Mesendoderm (in vitro differentiated cells): ENCODE measurements at places on chromosomes 12 and 14.

- DNase-seq = no peak
Observed at GRCh38 chr12:32499048-32499447, 99.7 kb downstream of the FGD4 start.

GRCh38 chr14:56261046-56261445, 142.8 kb downstream of the PELI2 start:
- no peak for DNase-seq

DNA sequence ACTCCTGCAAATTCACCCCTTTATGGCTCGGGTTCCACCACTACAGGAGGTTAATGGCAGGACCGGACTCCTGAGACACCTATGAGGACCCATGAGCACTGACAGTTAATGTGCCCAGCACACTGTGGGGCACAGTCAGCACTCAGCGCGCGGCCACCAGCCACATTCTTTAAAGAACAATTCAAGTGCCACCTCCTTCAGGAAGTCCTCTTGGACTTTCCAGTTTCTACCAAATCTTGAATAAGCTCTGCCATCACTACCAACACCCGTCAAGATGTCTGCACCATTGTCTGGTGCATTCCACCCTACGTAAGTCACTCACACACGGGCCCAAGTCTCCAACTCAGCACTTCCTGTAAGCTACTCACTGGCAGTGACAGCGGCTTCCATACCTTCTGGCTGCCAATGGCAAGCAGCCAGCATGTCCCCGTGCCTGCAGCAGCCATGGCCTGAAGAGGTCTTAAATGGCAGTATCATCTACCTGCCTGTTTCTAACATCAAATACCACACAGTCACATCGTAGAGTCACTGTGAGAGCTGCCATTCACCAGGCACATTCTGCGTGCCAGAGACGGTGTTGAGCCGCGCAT, 48.5 kb downstream of the CDC42BPB start:
- DNase-seq = peak; percentile 37

DNA sequence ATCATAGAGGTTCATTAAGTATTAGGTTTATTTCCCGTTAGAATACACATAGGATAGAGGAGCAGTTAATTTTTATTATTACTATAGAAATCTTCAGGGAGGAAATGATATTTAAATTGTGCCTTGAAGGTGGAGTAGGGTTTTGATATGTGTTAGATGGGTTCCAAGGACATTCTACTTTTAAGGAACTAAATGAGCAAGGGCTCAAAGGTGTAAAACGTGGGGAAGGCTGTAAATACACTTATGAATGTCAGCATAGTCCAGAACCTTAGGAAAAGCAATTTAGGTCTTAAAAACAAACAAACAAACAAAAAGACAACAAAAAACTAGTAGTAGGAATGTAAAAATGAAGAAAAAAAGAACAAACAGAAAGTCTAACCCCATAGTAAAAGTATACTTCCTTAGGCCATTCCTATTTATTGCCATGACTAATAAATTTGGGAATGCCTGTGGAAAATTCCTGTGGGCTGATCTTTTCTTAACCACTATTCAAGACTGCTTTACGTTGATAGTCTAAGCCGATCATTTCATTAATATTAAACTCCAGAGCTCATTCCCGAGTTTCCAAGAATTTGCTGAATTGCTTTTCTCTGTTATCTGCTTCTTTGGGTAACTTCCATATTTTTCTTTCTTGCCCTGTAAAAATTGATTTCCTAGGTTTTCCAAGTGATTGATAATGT, 180.3 kb downstream of the RAD51B start:
- DNase-seq = no peak

- DNase-seq = no peak
Observed at GRCh38 chr14:98941481-98941880, 330.5 kb downstream of the BCL11B start.

- DNase-seq = no peak
Observed at GRCh38 chr12:32569259-32569658, 109.8 kb upstream of the DNM1L start.

DNA sequence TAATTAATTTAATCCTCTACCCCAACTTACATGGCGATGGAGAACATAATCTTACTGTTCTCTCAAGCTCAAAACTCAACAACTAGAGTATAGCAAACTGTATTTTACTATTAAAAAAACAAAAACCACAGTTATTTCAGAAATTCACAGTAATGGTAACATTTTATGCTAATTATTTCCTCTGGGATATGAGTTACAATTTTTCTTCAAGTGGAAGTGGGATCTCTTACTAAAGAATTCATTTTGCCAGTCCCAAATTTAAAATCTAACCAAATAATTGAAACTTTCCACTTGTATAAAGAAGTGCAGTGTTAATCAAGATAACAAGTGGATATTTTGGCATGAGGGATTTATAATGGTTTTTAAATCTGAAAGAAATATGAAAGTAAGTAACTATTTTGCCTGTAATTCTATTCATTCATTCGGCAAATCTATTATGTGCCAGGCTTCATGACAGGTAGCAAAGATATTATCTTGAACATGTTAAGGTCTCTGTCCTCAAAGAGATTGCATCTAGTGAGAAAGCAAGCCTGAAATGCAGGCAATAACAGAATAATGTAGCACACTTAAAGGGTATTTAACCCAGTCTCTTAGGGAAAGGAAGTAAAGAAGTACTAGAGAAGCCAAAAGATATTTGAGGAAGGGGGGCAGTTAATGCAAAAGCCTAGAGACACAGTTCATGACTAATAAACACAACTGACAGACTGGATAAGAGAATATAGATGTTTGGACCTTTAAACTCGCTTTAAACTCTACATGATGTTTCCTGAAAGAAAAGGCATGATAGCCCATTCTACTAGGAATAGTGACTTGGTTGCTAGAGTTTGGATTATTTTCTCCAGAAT, 44.0 kb downstream of the TAOK3 start:
- DNase-seq = no peak

DNA sequence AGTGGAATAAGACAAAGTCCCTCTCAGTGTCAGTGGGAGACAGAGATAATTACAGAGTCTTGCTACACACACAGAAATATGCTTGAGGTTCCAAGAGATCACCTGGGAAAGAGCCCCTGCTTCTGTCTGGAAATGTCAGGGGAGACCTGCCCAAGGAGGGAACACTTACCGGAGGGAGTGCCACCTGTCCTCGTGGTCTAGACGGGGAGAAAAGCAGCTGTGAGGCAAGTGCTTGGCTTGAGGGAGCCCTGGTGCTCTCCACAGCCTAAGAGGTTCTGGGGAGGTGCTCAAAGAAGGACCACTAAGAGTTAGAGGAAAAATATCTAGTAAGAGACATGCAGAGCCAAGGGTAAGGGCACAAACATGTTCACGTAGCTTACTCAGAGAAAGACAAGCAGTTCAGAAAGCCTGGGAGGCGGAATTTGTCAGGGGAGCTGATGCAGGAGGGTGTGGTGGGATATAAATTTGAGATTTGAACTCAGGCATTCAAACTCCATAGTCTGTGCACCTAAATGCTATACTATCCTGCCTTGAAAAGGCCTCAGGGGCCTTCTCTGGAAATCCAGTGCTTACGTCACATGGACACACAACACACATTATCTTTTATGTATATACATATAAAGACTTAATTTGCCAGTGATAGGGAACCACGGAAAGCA, 38.2 kb upstream of the GNPNAT1 start:
- no peak for DNase-seq

DNA sequence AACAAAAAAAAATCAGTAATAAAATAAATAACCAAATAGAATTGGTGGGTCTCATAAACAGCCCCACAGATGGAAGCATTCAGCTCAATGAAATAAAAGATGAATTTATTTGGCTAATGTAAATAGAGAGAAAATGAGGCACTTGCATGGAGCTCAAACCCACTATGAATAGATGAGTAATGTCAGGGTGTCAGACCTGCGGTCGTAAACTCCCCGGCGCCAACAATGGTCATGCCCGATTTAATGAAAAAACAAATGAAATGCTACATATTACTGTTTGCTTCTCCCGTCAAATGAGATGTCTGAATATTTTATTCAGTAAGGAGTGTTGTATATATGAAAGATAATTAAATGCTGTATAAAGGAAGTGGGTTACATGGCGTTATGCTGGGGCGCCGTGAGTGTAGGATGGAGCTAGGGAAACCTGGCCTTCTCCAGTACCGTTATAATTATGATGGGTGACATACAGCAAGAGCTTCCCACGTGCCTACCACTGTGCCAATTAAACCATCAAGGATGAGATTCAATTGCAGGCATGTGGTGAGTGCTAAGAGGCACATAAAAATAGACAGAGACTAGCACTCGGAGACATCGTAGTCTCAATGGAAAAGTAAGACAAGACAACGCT, 648.1 kb downstream of the BCL11B start:
- DNase-seq = no peak

DNA sequence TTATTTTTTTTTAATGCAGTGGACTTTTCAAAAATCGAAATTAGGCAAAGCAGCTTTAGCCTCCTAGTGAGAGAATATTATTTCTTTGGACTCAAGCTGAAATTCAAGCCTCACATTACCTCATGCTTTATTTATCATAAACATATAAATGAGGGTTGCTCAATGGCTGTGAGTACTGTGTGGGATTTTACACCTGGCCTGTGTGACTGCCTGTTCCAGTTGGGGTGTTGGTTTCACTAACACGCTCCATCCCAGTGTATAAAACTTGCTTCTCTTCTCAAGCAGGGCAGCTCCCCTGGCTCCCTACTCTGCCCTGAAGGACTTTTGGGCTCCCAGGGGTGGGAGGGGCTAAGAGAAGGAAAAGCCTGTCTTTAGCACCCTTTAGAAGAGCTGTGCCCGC, 15.0 kb downstream of the ANKLE2 start:
- no peak for DNase-seq

GRCh38 chr14:103259801-103260628, 74.0 kb upstream of the EIF5 start:
- no peak for DNase-seq

DNA sequence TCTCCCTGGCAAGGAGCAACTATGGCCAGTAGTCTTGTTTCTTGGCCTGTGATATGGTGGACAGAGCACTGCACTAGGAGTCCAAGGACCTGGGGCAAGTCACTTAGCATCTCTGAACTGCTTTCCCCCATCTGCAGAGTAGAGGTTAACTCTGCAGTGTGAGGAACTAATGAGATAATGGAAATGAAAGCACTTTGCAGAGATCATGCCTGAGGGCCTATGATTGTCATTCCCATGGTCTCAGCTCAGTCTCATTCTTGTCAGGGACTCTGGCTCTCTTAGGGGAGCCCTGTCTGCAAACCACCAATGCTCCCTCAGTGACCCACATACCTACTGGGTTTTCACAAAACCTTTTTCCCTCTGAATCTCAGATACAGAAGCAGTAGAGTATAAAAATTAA, 6.5 kb upstream of the PNMA1 start:
- DNase-seq = no peak

DNA sequence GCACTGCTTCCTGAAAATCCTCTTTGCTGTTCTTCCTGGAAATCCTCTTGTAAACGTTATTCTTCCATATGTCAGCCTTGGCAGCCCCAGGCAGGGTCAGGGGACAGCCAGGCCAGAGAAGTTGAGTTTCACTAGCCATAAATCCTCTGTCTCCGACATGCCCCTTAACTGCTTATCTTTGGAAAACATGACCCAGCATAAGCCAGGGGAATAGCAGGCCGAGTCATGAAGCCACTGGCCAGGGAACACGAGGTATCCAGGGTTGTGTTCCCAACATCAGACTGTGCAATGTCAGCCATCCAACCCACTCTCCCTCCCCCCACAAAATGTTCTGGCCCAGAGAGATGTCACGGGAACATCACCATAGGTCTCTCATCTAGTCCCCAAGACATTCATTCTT, 453.9 kb downstream of the MED13L start:
- DNase-seq = no peak

GRCh38 chr14:64265222-64265621, 28.9 kb downstream of the ESR2 start:
- DNase-seq = no peak

DNA sequence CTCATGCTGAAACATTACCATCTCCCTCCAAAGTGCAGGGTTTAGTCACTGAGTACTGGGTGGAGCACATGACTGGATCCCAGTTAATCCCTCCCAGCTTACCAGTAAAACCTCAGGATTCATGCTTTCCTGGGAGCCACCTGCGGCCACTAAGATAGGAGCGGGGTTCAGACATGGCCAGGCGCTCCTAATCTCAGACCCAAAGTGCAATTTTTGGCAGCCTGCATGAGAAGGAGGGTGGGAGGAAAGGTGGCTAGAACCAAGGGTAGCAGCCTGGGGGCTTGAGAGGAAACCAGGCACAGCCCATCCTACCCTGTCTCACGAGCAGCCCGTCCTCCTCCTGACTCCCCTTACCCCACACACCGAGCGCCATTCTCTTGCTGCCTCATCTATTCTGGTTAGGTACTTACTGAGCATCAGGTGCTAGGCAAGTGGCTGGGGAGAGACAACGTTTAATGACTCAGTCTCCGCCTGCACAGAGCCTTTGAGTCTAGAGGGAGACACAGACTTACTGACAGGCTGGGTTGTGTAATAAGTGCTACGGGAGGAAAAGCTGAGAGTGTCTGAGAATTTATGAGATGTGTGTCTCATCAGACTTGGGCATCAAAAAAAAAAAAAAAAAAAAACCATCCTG, 9.9 kb downstream of the GPRC5A start:
- DNase-seq = no peak

DNA sequence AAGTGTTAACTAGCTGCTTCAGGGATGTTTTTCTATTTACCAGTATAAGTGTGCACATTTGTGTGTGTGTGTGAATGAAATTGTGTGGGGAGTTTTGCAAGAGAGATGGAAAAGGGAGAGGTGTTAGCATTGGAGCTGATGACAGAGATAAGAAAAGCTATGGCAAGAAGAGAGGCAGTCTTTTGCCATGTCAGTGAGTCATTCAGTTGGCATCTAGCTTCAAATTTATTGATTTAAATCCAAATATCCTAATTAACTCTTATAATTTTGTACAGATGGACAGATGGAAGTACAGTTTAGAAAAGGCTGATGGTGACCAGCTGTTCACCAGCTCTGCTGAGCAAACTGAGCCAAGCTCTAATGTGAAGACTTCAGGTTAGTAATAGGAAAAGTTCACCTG, 3.3 kb upstream of the BHLHE41 start:
- DNase-seq = no peak

- no peak for DNase-seq
Observed at GRCh38 chr12:113066813-113067400, 10.4 kb downstream of the DTX1 start.

- no peak for DNase-seq
Observed at GRCh38 chr12:180445-180844, 33.5 kb downstream of the SLC6A12 start.

DNA sequence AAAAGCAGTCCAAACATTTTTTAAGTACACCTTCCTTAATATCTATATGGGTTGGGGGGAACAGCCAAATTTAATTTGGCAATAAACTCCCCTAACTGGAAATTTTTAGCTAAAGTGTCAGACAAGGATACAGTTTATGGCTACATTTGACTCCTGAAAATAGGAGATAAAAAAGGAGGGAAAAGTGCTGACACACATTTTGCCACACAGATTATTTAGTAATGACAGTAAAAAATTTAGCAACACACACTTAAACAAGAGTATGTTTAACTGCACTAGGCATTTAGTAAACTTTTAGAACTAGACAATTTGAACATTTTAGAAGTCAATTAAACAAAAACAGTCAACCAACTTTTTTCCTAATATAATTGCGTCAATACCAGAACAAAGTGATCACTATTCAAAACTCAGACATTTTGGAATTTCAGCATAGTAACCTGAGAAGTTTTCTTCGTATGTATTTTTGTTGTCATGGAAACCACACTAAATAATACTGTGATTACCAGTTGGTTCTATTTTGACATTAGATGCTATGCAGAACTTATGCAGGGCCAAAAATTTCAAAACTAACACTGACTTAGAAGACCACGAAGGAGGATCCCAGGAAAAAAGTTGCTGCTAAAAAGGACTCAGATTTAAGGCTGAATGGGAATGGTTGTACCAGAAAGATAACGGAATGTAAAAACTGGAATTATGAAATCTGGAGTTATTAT, 13.4 kb downstream of the GMFB start:
- DNase-seq = no peak
